ENCODE measurements at places on chromosomes 11 and 22. TPM values are rescaled to one million over a fixed set of nuclear protein-coding genes. Genes with fewer than 3 reads are reported as not detected.

DNA sequence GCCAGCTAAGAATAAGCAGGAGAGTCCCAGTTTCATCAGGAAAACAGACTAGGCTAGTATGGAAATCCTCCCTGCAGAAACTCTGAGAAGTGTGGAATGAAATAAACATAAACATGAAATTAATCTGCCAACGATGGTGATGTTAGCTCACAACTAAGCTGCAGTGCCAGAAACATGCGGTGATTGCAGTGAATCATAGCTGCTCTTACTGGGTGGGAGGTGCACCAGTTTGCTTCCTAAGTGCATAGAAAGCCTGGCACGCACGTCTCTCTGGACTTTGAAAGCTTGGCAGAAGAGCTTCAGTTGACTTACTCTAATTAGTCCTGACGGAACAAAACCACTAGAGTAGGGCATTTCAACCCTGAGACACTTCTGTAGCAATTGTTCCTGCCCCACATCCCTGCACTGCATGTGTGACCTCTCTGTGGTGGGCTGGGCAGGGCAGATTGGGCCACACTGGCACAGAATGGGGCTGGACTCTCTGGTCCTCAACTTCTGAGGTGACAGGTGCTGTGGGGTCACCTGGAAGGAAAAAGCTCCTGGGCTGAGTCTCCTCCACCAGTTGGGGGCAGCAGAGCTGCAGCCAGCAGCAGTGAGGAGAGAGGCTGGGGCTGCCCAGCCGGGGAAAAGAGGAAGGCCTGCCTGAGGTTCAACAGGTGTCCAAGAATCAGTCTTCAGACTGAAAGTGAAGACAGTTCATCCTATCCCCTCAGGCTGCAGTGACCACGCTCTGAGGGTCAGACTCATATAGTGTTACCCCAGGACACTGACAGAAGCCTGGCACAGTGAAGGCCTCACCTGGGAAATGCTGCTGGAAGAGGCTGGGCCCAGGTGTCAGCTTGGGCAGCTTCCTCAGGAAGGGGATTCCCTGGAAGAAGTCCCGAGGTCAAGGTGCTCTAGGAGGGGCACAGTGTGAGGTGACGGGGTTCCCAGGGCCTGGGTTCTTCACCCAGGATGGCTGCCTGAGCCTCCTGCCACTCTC lies 40.5 kb downstream of the GGTLC2 start:
- no peak for DNase-seq
- H3K27me3 ChIP-seq, result no peaks in the 10 kb centered on the region
- H3K27ac ChIP-seq, result no peak overlapping the region
- H3K36me3 ChIP-seq, result no peaks in the 10 kb centered on the region
- no peaks in the 10 kb centered on the region for H3K4me1 ChIP-seq
- H3K4me3 ChIP-seq, result no peak overlapping the region

The MRPL16 gene
- 35.9 TPM for total RNA-seq

- no peak overlapping the region for H3K4me3 ChIP-seq
- no peaks in the 10 kb centered on the region for H3K36me3 ChIP-seq
- no peak for DNase-seq
- H3K27me3 ChIP-seq, result no peaks in the 10 kb centered on the region
- no peaks in the 10 kb centered on the region for H3K4me1 ChIP-seq
Measured at GRCh38 chr11:86735451-86736290, 63.3 kb upstream of the ME3 start.

The SYT9 gene
- total RNA-seq, result not detected

The OR51B4 gene
- not detected for total RNA-seq

DNA sequence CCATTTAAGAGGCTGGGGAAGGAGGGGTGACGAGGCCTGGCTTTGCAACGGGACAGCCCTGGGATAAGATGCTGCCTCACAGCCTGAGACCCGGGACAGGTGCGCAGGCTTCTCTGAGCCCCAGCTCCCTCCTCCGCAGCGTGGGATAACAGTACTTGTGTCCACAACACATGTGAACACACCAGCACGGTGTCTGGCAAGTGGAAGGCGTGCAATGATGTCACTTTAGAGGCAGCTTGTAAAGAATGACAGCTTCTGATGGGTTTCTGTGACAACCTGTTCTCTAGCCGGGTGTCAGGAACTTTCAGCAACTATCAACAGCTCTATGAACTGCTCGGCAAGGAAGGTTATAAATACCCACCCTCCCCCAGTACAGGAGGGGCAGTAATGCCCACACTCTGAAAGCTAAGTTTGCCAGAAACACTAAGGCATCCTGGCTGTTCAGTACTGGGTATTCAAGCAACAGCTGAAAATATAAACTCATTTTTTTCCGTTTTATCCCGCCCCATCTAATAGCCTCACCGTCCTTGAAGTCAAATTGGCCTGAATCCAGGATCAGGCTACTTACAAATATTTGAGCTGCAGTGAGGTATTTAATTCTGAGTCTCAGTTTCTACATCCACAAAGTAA lies 59.7 kb downstream of the MYH9 start:
- H3K27me3 ChIP-seq, result no peaks in the 10 kb centered on the region
- no peak for DNase-seq
- H3K36me3 ChIP-seq, result peaks cover 66% of the 10 kb centered on the region

DNA sequence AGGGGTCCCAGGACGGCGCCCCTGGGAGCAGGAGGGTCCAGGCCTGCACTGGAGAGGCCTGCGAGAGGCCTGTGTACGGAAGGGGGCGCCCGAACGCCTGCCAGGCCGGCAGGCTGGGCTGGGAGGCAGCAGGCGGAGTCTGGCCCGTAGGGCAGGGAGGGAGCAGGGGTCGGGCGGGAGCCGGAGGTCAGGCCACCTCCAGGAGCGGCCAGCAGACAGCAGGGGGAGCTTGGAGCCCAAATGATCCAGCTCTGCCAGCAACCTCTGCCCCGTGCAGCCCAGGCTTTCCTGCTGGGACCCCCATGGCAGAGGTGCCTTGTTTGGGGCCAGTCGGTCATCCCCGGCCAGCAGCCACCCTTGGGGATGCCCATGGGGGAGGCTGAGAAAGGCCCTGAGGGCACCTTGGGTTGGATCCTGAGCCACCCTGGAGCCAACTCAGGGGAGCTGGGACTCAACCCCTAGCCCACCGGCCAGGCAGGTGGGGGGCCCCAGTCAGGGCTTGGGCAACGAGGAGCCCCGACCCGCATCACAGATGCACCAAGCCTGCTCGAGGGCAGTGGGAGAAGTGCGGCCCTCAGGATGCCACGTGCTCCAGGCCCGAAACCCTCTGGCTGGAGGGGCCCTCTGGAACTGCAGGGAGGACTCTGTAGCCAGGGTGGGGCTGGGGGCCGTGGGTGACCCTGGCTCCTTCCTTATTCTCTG lies 9.6 kb upstream of the SYT8 start:
- H3K4me1 ChIP-seq, result no peaks in the 10 kb centered on the region
- DNase-seq, result no peak
- no peak overlapping the region for H3K27ac ChIP-seq

GRCh38 chr22:37601540-37602442 lies 6.8 kb upstream of the GGA1 start:
- H3K27me3 ChIP-seq, result no peaks in the 10 kb centered on the region
- no peaks in the 10 kb centered on the region for H3K36me3 ChIP-seq
- no peak overlapping the region for H3K27ac ChIP-seq
- no peak for DNase-seq
- H3K4me1 ChIP-seq, result peaks cover 27% of the 10 kb centered on the region
- H3K4me3 ChIP-seq, result no peak overlapping the region

GRCh38 chr22:27080863-27081262 lies 423.5 kb downstream of the MIAT start:
- H3K27ac ChIP-seq, result no peak overlapping the region
- DNase-seq, result no peak
- H3K4me3 ChIP-seq, result no peak overlapping the region

- no peak for DNase-seq
- H3K27ac ChIP-seq, result no peak overlapping the region
- no peak overlapping the region for H3K4me3 ChIP-seq
- H3K4me1 ChIP-seq, result no peaks in the 10 kb centered on the region
- H3K27me3 ChIP-seq, result no peaks in the 10 kb centered on the region
Measured at GRCh38 chr11:1130276-1131032, 27.3 kb upstream of the MUC5AC start.

DNA sequence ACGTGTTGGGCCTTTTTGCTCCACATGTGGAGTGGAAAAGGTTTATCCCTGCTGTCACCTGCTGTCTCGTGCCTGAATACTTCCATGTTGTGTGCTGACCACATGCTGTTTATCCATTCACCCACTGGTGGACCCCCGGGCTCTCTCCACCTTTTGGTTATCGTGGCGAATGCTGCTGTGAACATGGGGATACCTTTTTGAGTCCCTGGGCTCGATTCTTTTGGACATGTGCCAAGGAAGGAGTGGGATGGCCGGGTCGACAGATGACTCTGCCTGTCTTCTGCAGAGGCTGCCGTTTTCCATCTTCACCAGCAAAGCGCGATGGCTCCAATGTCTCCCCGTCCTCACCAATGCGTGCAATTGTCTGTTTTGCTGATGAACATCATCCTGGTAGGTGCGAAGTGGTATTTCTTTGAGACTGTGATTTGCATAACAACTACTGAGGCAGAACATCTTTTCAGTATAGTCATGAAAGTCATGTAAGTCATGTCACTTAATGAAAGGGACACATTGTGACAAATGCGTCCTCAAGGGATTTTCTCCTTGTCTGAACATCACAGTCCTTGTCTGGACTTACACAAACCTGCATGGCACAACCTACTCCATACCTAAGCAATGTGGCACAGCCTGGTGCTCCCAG lies 758.7 kb downstream of the BRD1 start:
- H3K27me3 ChIP-seq, result no peaks in the 10 kb centered on the region
- DNase-seq, result no peak
- no peak overlapping the region for H3K27ac ChIP-seq
- no peaks in the 10 kb centered on the region for H3K4me1 ChIP-seq
- H3K36me3 ChIP-seq, result no peaks in the 10 kb centered on the region

DNA sequence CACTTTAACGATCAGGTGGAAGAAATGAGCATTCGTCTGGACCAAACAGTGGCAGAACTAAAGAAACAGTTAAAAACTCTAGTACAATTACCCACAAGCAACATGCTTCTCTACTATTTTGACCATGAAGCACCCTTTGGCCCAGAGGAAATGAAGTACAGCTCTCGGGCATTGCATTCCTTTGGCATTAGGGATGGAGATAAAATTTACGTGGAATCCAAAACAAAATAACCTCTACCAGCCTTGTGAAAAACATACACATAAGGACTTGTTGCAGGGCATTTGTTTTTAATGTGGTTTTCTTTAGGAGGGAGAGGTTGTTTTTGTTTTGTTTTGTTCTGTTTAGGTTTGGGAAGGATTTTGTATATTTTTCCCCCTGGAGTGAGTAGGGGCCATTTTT lies 14.2 kb upstream of the TECTA start:
- H3K36me3 ChIP-seq, result no peaks in the 10 kb centered on the region
- no peak overlapping the region for H3K4me3 ChIP-seq
- no peak for DNase-seq
- H3K4me1 ChIP-seq, result no peaks in the 10 kb centered on the region
- H3K27ac ChIP-seq, result no peak overlapping the region

The KRTAP5-7 gene
- not detected for total RNA-seq

GRCh38 chr11:119316016-119316728 lies 758 bp downstream of the MCAM start:
- DNase-seq, result no peak
- H3K4me3 ChIP-seq, result peak overlapping the region; percentile 49
- H3K36me3 ChIP-seq, result no peaks in the 10 kb centered on the region
- H3K4me1 ChIP-seq, result peaks cover 50% of the 10 kb centered on the region
- H3K27me3 ChIP-seq, result peaks cover 10% of the 10 kb centered on the region
- no peak overlapping the region for H3K27ac ChIP-seq

The GALNT18 gene
- total RNA-seq, result not detected

DNA sequence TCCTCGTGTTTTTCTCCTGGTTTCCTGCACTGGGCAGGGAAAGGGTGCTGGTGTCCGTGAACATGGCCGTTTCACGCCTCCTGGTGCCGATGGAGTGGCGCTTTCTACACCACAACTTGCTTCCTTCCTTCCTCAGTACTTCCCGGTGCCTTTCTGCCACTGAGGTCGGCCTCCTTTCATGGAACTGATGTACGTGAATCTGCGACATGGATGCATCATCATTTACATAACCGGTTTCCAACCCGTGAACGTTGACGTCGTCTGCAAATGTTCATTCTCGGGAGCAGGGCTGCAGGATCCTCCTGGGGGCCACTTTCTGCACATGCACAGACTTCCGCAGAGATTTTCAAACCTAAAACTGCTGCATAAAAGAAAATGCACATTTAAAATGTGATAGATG lies 474.4 kb downstream of the BRD1 start:
- DNase-seq, result no peak
- no peak overlapping the region for H3K4me3 ChIP-seq
- no peak overlapping the region for H3K27ac ChIP-seq
- no peaks in the 10 kb centered on the region for H3K27me3 ChIP-seq

GRCh38 chr22:44311104-44311854 lies 1.5 kb downstream of the SHISAL1 start:
- H3K4me3 ChIP-seq, result no peak overlapping the region
- no peak for DNase-seq
- H3K4me1 ChIP-seq, result peaks cover 6% of the 10 kb centered on the region
- H3K27me3 ChIP-seq, result no peaks in the 10 kb centered on the region

- H3K27me3 ChIP-seq, result no peaks in the 10 kb centered on the region
- DNase-seq, result no peak
- H3K36me3 ChIP-seq, result no peaks in the 10 kb centered on the region
Measured at GRCh38 chr11:8719211-8719649, 36.6 kb downstream of the RPL27A start.

DNA sequence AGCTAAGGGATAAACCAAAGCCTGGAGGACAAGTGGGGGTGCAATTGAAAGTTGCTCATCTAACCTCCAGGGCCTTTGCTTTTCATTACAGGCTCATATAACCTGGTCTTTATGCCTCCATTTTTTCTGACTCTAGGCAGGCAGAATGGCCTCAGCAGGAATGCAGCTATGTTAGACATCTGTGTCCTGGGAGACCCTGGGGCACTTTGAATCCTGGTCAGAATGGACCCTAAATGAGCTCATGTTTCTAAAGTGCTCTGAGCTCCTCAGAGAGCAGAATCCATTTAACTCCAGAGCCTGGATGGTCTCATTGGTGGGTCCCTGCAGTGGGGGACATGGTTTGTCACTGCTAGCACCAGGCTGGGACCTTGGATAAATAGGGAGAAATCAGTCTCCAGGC lies 177.3 kb downstream of the KIRREL3 start:
- no peak overlapping the region for H3K4me3 ChIP-seq
- H3K4me1 ChIP-seq, result no peaks in the 10 kb centered on the region
- no peaks in the 10 kb centered on the region for H3K27me3 ChIP-seq
- H3K27ac ChIP-seq, result no peak overlapping the region

- DNase-seq, result no peak
- no peaks in the 10 kb centered on the region for H3K36me3 ChIP-seq
- no peaks in the 10 kb centered on the region for H3K4me1 ChIP-seq
Measured at GRCh38 chr22:24727218-24727851, 47.2 kb downstream of the PIWIL3 start.

GRCh38 chr22:43996170-43996980 lies 27.7 kb upstream of the PARVB start:
- peaks cover 16% of the 10 kb centered on the region for H3K36me3 ChIP-seq
- no peaks in the 10 kb centered on the region for H3K27me3 ChIP-seq

The TNNT3 gene
- total RNA-seq, result 9.3 TPM

The GRM5 gene
- not detected for total RNA-seq

Data from CD4-positive, alpha-beta memory T cell (primary cell).